ENCODE measurements at places on chromosomes 2 and 18.
A peak's percentile ranks its signal among the peaks of the same experiment; 100 is the strongest.

DNA sequence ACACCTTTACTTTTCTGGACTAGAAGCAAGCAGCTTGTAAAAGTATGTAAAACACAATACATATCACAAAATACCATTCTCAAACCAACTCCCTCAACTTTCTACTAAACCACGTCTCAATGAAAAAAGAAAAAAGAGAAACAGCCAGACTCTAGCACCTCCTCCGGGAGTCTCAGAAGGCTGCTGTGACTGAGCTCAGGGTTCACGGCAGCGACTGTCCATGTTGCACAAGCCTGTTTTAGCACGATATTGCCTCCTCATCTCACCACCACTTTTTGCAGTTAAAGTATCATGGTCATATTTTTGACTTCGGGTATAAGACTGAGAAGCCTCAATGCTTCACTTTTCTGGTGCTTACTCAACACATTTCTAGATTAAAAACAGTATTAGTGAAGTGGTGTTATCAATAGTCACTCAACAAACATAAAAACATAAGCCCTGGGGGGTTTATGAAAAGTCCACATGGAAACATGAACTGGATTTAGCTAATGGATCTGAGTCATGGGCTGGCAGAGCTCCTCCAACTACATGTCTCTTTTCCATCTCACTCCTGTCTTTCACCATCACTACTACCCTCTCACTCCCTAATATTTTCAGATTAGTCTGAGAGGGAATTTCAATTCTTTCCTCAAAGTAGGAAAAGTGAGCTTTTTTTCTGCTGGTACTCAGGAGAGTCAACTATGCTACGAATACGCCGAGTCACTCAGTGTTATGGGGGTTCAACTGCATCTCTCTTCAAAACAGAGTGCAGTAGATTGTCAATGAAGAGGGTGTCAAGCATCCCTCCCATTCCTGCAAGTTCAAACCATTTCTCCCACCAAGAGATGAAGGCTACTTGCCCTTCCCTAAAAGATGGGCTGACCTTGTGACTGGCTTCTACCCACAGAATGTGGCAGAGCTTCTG, 113.7 kb downstream of the OSR1 start:
- DNase-seq = no peak

- DNase-seq = no peak
Measured at GRCh38 chr2:161979490-161979889, 94.5 kb downstream of the DPP4 start.

DNA sequence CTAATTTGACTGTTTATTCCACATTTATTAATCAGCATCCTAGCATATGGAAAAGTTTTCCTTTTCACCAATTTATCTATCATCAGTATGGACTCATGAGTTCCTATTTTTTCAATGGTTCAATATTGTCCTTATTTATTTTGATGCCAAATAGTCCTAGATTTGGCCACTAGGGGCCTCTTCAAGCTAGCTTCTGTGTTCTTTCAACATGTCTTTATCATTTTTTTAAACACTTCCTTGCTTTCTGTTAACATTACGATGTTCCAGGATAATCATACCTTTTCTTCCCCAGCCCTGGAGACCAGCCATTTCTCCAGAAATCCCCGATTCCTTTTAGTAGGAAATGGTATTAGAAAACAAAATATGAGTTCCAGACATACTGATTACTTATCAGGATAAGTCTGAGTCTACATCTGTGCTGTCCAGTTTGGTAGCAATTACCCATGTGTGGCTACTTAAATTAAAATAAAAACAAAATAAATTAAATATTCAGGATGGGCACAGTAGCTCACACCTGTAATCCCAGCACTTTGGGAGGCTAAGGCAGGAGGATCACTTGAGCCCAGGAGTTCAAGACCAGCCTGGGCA, 70.6 kb downstream of the RPE start:
- peak; percentile 39 for DNase-seq

DNA sequence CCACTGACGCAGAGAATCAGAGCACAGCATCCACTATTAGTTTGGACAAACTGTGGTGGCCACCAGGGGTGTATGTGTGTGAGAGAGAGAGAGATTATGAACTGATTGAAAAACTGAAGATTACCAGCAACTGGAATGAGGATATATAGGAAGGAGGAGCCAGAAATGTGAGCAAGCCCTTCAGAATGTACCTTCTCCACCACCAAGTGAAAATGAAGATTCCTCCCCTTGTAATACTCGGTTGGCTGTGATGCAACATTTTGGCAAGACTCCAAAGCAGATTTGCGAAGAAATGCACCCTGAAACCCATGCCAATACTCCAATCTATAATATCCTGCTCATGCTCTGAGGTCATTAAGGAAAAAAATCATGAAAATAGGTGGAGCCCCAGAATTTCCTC, 121.2 kb upstream of the SLC35G4 start:
- peak; percentile 80 for DNase-seq

GRCh38 chr2:28547906-28548600, 52.2 kb downstream of the PLB1 start:
- DNase-seq = no peak

GRCh38 chr2:199982126-199982843, 26.9 kb downstream of the MAIP1 start:
- no peak for DNase-seq

DNA sequence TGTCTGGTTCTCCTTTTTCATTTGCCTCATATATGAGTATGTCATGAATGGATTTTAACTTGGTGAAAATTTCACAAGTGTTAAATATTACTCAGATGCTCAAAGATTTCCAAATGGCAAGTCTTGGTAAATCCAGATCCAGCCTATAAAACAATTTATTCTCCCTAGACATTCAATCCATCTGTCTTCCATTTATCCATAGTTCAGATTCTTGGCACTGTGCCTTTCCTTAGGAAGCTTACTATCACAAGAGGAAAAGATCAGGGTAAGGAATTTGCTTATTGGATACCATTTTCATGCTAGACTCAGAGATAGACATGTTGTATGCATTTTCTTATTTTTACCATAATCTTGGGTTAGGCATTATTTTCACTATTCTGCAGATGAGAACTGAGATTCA, 72.5 kb upstream of the LRRTM1 start:
- no peak for DNase-seq

DNA sequence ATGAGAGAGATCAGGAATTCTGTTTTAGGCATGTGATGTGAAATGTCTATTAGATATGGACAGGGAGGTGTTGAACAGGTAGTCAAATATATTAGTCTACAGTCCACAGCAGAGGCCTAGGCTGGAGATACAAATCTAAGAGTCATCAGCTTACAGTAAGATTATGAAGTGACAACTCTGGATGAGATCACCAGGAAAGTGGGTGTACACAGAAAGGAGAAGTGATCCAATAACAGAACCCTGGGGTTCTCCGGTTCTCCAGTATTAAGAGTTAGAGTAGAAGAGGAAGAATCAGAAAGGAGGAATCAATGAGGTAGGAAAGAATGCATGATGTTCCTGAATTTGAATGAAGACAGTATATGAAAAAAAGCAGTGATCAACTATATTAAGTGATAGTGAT, 362.3 kb downstream of the FIGN start:
- DNase-seq = no peak

DNA sequence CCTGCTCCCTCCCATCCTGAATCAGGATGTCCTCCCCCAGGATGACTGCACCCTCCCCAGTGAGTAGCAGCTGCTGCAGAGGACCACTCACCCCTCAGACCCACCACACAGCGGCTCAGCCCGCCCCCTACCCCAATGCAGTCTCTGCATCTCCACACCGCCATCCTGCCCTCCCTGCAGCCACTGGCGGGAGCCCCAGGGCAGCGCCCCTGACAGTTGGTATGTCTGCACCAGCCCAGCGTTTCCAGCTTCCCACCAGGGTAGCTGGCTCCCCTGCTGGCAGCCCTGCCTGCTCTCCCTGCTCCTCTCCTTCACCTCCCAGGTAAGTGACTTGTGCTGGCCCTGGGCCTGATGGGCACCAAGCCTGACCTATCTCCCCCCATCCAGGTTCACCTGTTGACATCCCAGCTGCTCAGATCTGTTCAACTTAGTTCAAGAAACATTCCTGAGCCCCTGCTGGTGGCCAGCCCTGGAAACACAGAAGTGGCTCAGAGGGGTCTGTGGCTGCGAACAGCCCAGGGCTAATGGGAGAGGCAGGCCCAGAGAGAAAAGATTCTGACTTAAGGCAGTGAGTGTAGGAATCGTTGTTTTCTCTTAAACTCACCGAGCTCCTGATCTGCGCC, 117.7 kb upstream of the RAB6C start:
- no peak for DNase-seq

- DNase-seq = no peak
Measured at GRCh38 chr2:25373269-25373981, 31.7 kb upstream of the DNMT3A start.

DNA sequence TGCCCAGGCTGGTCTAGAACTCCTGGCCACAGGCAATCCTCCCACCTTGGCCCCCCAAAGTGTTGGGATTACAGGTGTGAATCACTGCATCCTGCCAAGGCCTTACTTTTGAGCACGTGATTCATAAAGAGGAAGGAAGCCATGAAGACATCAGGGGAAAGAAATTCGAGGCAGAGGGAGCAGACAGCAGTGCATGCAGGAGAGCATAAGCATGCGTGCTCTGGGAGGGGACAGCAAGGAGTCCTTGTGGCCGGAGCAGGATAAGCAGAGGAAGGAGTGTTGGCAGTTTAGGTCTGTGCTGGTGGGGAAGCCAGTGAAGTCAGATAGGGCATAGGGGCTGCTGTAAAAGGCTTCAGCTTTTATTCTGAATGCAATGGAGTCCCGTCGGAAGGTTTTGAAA, 400.5 kb upstream of the RAB12 start:
- no peak for DNase-seq

DNA sequence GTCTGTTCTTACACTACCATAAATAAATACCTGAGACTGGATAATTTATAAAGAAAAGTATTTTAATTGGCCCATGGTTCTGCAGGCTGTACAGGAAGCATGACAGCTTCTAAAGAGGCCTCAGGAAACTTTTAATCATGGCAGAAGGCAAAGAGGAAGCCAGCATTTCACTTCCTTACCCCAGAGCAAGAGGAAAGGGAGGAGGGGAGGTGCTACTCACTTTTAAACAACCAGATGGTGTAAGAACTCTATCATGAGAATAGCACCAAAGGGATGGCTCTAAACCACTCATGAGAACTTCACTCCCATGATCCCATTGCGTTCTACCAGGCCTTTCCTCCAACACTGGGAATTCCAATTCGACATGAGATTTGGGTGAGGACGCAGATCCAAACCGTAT, 344.4 kb upstream of the SLC39A10 start:
- DNase-seq = no peak

- DNase-seq = no peak
Measured at GRCh38 chr2:72636210-72636609, 189.6 kb downstream of the EXOC6B start.

- DNase-seq = no peak
Measured at GRCh38 chr2:241288324-241288888, 27.1 kb downstream of the HDLBP start.

GRCh38 chr2:105876191-105876590, 131.5 kb downstream of the NCK2 start:
- no peak for DNase-seq

DNA sequence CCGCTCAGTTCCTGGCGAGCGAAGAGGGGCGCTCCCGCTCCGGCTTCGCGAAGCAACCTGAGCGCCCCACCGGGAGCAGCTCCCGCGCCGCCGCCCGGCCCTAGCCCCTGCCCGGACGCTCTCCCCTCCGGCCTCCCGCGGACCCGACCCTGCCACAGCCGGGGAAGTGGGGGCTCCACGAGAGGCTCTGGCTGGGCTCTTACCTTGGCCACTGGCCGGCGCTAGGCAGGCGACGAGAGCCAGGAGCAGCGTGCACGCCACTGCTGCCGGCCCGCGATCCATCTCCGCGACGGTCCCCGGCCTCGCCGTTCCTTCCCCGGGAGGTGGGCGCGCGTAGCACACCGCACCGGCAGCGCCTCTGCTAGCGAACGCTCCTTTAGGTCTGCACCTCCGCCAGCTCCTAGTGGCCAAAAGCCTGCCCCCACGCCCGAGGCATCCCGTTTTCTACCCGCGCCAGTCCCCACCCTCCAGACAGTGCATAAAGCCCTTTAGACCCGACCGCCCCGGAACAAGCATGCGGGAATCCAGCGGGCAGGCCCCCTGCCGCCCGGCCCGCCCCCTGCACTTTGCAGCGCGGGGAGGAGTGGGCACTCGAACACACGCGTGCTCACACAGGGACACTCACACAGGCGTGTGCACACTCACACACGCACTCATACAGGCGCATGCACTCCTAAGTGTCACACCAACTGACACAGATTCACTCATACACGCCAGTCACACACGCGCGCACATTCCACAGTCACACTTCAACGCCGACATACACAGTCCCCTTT, at the start of gene LRP2:
TSS of gene LRP2 (minus strand) at position 417 of the 776 bp plus-strand sequence. CDS start at position 282, 135 bp downstream.
- peak; percentile 1 for DNase-seq

GRCh38 chr2:24652265-24653182, 140.7 kb downstream of the PTRHD1 start:
- no peak for DNase-seq

Measured in EL (cell line).